8988T (cell line): ENCODE measurements at places on chromosomes 12 and 14.

GRCh38 chr12:81699551-81699950 lies 59.6 kb downstream of the PPFIA2 start:
- DNase-seq = no peak

DNA sequence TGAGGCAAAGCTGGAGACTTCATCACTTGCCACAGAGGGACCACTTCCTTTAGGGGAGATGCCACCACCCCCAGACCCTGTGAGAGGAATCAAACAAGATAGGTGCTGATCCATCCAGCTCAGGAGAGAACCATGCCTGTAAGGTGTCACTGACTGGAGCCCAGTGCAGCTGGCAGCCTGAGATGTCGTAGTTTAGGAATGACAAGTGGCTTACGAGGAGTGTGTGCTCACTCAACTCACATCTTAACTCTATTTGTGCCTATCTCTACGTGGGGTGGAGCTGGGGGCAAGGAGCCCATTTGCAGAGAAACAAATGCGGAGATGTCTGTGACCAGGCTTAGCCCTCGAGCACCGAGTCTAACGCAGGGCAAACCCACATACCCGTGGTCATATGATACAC lies 25.8 kb downstream of the CHFR start:
- no peak for DNase-seq

DNA sequence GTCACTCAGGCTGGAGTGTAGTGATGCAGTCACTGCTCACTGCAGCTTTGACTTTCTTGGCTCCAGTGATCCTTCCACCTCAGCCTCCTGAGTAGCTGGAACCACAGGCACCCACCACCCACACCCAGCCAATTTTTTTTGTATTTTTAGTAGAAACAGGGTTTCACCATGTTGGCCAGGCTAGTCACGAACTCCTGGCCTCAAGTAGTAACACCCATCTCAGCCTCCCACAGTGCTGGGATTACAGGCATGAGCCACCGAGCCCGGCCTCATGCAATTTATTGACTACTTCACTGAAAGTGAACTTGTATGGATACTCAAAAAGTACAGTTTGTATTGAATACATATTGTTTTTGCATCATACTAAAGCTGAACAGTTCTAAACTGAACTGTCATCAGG lies 9.1 kb downstream of the PSEN1 start:
- DNase-seq = no peak

- no peak for DNase-seq
Measured at GRCh38 chr12:66050610-66051009, 79.9 kb downstream of the LLPH start.

DNA sequence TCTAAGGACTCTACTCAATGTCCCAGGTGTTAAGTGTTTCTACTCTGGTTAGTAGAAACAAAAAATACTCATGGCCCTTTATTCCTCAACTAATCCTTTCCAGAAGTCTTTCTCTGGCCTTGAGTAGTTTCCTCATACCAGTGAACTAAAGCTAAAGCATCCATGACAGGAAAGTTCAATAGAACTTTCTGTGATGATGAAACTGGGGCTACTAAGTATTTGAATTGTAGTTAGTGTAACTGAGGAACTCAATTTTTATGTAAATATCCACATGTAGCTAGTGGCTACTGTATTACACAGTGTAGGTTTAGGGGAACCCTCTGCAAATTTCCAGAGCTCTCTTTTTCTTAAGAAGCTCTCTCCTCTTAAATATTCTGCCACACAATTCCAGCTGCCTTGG lies 63.7 kb downstream of the R3HDM2 start:
- no peak for DNase-seq

DNA sequence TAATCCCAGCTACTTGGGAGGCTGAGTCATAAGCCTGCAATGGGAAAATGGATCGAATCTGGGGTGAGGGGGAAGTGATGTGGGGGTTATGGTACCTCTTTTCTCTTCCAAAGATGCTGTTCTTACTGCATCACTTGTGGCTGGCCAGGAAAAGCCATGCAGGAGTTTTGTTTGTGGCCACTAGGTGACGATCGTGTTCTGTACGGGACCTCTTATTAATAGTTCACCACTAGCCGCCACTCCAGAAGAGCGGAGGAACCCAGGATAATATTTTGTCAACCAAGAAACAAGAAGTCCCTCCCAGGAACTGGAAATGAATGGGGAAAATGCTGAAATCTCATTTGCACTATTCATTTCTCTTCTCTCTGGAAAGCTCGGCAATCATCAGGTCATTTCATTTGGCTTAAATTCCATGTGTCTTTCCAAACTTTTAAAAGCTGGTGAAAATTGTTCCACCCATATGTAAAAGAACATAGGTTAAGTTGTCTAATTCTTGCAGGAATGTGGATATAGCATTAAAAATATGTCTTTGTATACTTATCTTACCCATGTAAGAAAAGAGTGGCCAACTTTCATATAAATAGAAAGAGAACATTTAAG lies 8.9 kb downstream of the GPR65 start:
- no peak for DNase-seq

GRCh38 chr12:87439990-87440827 lies 589.0 kb downstream of the C12orf50 start:
- DNase-seq = no peak

- no peak for DNase-seq
Measured at GRCh38 chr12:66962290-66962689, 283.4 kb upstream of the GRIP1 start.

DNA sequence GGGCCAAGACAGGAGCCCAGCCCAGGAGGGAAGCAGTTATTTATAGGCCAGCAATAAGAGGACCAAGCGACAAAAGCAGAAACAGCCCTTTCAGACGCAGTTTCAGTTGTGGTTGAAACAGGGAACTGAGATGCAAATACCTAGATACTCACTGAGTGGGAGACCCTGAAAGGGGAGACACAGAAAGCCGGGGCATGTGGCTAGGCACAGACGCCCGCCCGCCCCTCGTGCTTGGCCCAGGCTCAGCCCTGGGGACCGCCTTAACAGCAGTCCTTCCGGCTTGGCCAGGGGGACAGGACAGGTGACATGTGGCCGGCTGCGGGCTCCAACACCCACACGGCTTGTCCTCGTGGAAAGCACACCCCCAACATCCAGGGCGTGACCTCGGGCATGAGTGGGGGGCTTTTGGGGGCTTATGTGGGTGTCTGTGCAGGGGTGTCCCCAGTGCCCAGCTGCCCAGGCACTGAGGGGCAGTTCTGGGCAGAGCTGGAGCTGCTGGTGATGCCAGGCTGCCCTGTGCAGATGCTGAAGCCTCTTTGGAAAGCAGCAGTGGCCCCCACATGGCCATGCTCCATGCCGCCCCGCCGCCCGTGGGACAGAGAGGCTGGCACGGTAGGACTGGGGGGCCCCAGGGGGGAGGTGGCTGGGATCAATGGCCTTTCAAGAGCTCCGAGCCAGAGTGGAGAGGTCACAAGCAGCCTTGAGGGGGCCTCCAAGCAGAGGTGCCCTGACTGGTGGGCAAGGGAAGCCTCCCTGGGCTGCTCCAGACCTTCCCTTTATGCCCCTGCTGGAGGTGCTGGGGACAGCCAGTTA lies 2.1 kb downstream of the PLD4 start:
- DNase-seq = no peak

GRCh38 chr12:46160101-46160980 lies 108.5 kb downstream of the SLC38A1 start:
- DNase-seq = no peak

- DNase-seq = no peak
Measured at GRCh38 chr12:105329926-105330282, 587 bp upstream of the C12orf75 start.

DNA sequence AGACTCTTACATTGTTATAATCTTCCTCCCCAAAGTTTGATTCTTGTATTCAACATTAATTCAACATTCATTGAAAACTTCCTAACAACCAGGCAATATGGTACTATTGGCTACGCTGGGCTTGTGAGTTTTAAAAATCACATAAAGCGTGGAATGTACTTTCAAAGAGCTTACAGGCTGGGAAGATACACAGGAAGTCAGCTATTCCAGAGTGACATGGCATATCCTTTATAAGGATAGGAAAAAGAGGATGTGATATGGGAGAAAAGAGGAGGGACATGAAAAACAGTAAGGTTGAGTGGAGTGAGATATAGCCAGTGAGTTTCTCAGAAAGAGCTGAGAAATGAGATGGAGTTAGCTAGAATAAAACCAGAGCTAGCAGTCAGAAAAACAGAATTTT lies 103.6 kb upstream of the ATF7IP start:
- no peak for DNase-seq

DNA sequence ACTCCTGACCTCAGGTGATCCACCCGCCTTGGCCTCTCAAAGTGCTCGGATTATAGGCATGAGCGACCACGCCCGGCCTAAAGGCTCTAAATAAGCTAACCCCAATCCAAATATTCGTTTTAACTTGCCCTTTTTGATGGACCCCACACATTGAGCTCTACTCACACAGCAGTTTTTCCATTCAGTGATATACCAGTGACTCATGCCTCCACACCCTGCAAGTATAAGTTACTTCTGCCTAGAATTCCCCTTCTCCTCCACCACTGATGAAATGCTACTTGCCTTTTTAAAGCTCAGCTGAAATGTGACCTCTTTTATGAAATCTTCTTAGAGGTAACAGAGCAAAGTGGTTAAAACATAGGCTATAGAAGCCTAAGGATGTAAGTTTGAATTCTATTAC lies 68.8 kb downstream of the EXOC5 start:
- no peak for DNase-seq

- DNase-seq = no peak
Measured at GRCh38 chr14:55121628-55122439, 7.2 kb upstream of the LGALS3 start.

GRCh38 chr12:55188974-55189556 lies 31.8 kb upstream of the OR10A7 start:
- no peak for DNase-seq

DNA sequence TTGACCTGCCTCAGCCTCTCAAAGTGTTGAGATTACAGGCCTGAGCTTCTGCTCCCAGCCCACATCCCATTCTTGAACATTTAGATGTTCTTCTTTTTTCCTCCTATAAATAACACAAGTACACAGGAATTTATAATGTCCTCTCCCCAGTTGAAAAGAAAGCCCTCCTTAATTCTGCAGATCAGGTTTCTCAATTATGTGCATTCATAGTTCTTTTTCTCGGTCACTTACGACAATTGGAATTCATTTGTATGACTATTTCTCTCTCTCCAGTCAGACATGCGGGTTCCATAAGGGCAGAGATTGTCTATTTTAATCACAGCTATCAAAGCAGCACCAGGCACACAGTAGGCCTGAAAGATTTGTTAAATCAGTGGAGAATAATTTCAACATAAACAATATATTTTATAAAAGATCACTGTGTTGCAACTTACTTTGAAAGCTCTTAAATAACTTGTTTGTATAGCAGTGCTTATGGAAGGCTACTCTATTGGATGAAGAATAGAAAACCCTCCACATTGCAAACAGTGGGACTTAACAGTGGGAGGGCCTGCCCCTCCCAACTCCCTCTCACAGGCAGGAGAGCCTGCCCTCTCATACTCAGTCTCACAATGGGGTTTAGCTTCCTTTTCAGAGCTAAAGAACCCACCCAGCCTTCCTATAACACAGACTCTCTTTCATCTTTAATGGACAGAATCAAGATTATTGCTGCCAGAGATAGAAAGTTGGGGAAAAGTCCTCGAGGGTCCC lies 84.1 kb upstream of the TRAF3 start:
- DNase-seq = no peak

DNA sequence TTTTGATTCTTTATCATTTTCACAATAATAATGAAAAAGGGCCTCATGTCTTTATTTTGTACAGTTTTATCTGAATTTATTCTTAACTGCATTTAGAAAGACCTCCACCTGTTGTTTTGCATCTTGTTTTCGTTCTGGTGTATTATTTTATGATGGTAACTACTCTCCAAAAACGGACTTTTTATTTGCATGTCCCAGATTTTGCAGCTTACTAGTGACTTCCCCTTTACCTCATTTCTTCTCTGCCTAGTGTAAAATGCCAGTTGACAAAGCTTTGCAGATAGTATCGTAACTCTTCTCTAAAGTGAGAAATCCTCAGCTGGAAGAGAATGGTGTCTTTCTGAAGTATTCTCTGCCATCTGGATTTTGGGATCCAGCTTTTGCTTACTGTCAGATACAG lies 17.2 kb downstream of the PEX5 start:
- DNase-seq = no peak

- DNase-seq = no peak
Measured at GRCh38 chr12:107330831-107331431, 237.6 kb upstream of the CRY1 start.

GRCh38 chr14:77647853-77648252 lies 31.4 kb upstream of the SPTLC2 start:
- DNase-seq = no peak

DNA sequence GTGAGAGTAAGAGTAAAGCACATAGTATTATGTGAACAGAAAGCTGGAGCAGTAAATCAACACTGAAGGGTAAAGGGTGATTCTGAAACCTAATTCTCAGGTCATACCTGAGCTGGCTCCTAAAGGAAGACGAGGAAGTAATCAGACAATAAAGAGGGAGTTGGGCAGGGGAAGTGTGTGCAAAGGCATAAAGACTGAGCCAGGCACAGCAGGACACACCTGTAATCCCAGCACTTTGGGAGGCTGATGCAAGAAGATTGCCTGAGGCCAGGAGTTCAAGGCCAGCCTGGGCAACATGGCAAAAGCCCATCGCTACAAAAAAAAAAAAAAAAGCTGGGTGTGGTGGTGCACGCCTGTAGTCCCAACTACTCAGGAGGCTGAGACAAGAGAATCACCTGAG lies 9.6 kb downstream of the ARF3 start:
- DNase-seq = no peak

- DNase-seq = no peak
Measured at GRCh38 chr12:87094356-87094755, 838.2 kb upstream of the MGAT4C start.

GRCh38 chr12:15050659-15051058 lies 77.8 kb downstream of the PDE6H start:
- DNase-seq = no peak

GRCh38 chr12:75834591-75834990 lies 197.0 kb downstream of the PHLDA1 start:
- DNase-seq = no peak

GRCh38 chr12:67656251-67656650 lies 7.7 kb downstream of the DYRK2 start:
- DNase-seq = no peak

DNA sequence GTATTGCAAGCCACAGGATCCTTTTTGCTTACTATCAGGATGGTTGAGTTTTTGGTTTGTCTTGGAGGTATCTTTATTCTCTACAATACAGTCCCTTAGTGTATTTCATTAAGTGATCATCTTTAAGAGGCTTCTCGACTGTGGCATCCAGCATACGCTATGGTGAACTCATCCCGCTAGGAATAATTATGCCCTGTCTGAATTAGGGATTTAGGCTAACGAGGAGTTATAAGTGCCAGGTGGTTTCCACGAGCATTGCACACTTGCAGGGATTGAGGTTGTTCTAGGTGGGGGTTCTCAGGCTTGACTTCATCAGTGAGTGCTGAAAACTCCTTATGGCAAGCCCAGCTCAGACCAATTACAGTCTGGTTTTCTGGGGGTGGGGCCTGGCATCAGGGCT lies 37.2 kb upstream of the RBM19 start:
- no peak for DNase-seq

- DNase-seq = no peak
Measured at GRCh38 chr12:6452944-6453630, 1.2 kb downstream of the TAPBPL start.
